ENCODE measurements at places on chromosomes 1 and 21.

GRCh38 chr1:208381481-208381880 lies 137.3 kb upstream of the PLXNA2 start:
- DNase-seq = no peak

DNA sequence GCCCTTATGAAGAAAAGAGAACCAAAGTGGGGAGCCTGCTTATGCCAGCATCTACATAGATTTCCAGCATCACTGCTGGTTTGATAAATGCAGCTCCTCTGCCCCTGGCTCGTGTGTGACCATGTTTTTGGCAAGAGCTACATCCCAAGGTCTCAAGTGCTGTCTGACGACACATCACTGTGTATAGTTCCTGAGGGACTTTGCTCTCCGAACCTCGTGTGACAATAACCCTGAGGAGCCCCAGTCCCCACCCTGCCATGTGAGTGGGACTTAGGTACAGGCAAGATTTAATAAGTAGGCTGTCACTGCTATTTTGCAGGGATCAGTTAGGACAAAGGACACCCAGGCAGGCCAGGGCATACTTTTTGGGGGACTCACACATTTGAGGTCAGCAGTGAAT lies 28.8 kb upstream of the RERE start:
- no peak for DNase-seq

- no peak for DNase-seq
Observed at GRCh38 chr1:31159869-31160611, 79.6 kb downstream of the NKAIN1 start.

DNA sequence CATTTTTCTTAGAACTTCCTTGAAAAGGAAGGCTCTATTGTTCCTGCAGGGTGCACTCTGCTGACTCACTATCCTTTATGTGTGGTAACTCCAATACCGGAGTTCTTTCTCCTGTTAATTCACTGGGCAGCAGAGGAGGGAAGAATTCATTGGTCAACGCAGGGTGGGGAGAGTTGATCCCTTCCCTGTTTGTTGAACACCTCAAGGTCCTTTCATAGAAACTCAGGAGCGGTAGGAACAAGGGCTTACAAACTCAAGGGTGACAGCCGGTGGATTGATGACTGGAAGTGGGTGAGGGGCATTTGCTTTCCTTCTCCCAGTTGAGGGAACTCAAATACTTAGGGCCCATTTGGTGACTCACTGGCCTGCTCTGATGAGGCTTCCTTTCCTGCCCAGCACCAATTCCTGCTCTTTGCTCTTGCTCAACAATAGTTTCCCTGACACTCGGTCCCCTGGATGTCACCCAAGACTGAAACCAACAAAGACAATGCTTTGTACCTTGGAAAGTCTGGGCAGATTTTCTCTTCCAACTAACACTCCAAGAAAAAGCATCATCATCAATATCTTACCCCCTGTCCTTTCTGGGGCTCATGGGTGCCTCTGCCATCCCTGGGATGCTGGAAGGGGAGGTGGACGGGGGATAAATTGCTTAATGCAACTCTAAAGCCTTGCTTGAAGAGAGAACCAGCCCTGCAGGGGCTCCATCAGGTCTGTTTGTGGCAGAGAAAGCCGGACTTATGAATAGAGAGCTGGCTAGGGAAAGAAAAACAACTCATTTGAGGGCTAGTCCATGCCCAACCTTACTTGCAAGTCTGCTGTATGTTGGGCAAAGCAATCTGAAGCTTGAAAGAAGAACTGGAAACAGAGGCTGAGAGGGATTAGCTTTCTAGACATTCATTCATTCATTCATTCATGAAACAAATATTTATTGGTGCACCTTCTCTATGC lies 9.3 kb downstream of the SLC26A9 start:
- peak; percentile 78 for DNase-seq

- peak; percentile 69 for DNase-seq
Observed at GRCh38 chr21:46661211-46661625, 25.7 kb downstream of the PRMT2 start.

DNA sequence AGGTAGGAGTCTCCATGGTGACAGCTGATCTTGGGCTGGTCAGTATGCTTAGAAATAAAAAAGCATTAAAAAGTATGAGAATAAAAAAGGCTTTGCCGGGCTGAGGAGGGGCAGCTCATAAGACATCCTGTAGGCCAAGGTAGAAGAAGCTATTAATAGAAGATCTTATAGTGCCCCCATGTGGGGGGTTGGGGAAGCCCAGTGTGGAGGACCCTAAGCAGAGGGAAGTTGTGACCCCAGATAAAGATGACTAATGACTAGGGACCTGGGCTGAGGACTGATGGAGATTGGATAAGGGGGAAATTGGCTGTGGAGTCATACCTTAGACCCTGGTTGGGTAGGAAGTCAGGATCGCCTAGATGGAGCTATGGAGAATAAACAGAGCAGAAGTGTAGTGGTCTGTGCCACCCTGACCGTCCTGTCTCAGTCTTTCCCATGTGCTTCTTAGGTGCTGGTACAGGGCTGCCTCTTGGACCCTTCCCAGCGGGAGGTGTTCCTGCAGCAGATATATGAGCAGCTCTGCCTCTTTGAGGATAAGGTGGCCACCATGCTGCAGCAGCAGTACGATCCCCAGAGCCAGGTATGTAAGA lies 25.0 kb downstream of the SZT2 start:
- peak; percentile 56 for DNase-seq

DNA sequence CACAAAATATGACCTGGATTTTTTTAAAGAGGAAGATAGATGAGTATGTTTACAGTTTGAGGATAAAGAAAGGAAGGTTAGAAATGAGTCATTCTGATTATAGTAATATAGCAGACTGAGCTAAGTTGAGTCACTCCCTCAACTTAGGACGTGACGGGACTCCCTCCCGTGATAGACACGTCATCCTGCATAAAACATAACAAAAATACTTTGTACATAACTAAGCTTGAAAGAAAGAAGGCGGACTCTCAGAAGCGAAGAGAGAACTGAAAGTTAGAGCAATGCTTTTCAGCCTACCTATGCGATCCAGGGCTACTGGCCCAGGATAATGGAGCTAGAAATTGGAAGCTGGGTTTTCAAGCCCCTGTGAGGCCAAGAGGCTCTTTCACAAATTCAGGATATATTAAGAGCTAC lies 53.0 kb upstream of the DESI2 start:
- peak; percentile 96 for DNase-seq

DNA sequence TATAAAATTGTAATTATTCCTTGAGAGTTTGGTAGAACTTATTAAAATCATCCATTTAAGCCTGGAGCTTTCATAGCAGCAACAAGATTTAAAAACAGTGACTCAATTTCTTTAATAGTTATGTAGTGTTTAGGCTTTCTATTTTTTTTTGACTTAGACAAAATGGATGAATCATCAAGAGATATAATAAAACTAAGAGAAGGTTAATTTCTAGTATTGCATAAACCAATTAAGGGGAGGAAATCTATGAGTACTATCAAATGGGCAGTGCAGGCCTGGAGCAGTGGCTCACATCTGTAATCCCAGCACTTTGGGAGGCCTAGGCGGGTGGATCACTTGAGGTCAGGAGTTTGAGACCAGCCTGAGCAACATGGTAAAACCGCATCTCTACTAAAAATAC lies 416.3 kb upstream of the USP24 start:
- DNase-seq = no peak

- DNase-seq = peak; percentile 9
Observed at GRCh38 chr1:198265073-198265661, 108.4 kb downstream of the NEK7 start.

DNA sequence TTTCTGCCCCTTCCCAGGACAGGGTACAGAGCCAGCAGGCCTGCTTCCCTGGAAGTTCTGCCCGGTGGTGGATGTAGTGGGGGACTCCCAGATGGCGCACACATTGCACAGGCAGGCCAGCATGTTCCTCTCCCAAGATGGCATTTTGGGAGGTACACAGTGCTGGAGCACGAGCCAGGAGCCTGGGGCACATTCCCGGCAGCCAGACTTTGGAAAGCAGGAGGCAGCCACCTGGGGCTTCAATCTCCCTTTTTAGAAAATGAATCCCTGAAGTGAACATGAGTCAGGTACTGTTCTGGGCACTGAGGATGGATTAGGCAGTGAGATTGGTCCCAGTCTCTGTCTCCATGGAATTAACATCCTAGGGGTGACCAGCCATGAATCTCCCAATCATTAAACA lies 56.9 kb downstream of the RUNX1 start:
- DNase-seq = no peak

DNA sequence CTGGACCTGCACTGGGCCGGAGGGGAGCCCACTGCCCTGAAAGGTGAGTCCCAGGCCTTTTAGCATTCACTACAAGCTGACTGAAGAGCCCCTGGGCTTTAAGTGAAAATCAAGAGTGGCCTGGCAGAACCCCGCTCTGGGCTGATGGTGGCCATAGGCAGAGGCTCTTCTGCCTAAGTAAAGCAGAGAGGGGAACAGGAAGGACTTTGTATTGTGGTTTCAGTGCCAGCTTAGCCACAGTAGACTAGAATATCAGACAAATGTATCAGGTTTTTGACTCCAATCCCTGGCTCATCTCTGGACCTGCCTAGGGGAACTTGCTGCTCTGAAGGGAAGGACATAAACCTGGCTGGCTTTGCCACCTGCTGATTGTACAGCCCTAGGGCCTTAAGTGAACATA lies 10.2 kb upstream of the HENMT1 start:
- DNase-seq = no peak

- DNase-seq = peak; percentile 51
Observed at GRCh38 chr1:28973596-28974421, 59.4 kb downstream of the EPB41 start.

GRCh38 chr1:36350659-36351226 lies 27.3 kb upstream of the EVA1B start:
- peak; percentile 80 for DNase-seq

GRCh38 chr1:100860397-100860991 lies 34.1 kb downstream of the EXTL2 start:
- DNase-seq = peak; percentile 50

DNA sequence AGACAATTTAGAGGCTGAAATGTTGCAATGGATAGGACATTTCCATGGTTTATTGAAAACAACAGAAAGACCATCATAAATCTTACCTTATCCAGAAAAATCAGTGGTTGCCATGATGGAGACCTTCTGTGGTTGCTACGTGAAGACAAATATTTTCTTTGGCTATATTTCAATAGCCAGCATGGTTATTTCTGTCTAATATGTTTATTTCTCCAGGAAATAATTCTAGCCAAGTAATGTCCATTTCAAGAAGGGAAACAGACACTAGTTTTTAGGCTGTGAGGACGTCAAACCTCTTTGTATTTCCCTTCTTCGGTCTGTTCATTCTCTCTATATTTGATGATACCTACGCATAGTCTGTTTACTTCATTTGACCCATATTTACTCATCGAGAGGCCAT lies 49.2 kb upstream of the NFASC start:
- DNase-seq = no peak

DNA sequence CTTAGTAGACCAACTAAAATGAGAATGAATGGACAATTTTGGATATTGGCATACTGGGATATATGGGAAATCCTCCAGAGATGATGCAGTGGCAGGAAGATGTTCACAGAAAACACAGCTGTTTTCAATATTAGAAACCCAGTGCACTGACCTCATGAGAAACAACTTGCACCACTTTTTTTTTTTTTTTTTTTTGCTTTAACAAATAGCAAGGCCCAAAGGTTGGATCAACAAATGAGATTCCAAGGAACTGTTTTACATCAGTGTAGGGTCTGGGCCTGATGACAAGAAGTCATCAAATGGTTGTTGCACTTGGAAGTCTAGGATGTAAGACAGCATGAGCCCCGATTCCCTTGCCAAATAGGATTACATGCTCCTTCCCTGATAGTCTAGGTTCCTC lies 110.7 kb downstream of the SLC25A24 start:
- DNase-seq = no peak

- no peak for DNase-seq
Observed at GRCh38 chr21:41602531-41602930, 94.6 kb upstream of the TMPRSS2 start.

GRCh38 chr1:248189026-248189425 lies 8.0 kb upstream of the OR2M3 start:
- no peak for DNase-seq

- DNase-seq = no peak
Observed at GRCh38 chr21:41869771-41870170, 9.4 kb downstream of the PRDM15 start.

- DNase-seq = no peak
Observed at GRCh38 chr1:196732526-196732925, 42.1 kb upstream of the CFHR3 start.

DNA sequence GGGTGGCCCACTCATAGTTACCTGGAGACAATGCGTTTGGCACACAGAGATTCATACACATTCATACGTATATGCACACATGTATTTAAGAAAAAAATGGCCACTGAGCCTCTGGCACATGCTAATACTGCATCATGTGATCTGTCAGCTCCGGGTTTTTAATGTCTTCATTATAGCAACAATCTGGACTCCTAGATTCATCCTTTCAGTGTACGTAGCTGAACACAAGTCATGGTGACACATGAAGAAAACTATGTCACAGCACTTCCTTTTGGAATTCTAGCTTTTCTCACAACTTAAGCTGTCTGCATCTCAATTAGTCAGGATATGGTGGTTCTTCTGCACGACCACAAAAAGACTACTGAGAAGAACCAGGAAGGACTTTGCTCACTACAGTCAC lies 24.7 kb downstream of the HSF2BP start:
- DNase-seq = peak; percentile 24

- DNase-seq = no peak
Observed at GRCh38 chr1:1599935-1600860, at the start of gene FNDC10. FNDC10 (minus strand) TSS chr1:1600135; CDS start chr1:1600015, 120 bp downstream.

GRCh38 chr1:14878124-14878523 lies 275.4 kb upstream of the TMEM51 start:
- no peak for DNase-seq

DNA sequence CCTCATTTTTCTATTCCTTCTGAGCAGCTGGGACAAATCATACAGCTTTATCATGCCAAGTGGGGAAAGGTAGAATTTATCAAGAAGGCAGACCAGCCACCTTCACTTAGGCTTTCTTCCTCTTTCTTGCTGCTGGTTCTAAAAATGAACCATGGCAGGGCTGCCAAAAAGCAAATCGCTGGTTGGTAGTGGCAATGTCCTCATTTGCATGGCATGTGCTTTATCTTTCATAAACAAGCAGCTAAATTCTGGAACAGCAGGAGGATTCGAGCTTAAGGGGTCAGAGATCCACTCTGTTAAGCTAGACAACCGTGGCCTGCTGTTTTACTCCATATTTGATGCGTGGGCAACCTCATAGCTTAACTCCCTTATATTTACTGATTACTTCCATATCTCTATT lies 91.3 kb downstream of the RPE65 start:
- DNase-seq = no peak

DNA sequence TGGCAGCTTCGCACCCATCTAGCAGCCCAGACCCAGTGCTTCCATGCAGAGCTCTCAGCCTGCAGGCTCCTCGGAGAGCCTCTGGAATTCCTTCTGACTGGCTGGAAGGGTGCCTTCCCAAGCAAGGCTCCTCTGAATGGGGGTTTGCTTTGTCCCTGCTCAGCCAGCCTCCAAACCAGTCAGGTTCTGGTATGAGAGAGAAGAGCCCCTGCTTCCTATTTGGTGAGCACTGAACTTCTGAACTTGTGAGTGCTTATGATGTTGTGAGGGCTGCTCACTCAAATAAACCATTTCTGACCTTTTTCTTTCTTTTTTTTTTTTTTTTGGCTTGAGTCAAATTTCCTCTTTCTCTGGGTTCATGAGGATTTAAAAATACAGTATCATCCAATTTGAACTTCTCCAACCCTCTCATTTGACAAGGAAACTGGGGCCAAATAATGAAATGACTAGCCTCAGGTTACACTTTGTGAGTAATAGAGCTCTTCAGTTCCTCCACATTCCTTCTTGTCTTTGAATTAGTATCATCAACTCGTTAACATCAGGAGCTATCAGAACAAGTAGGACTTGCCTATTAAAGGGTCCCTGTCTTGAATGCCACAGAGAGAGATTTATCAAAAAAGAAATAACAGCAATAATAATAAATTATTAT lies 39.6 kb downstream of the GFI1 start:
- DNase-seq = peak; percentile 36

- no peak for DNase-seq
Observed at GRCh38 chr1:60949154-60949825, 133.1 kb upstream of the NFIA start.

Measured in epithelial cell of esophagus (primary cell).